ENCODE measurements at places on chromosomes 5 and 9.

GRCh38 chr5:89036704-89037489 is 153.9 kb upstream of the MEF2C start:
- DNase-seq: peak; percentile 3

GRCh38 chr5:177959315-177959714 is 36.7 kb downstream of the PROP1 start:
- DNase-seq: no peak

DNA sequence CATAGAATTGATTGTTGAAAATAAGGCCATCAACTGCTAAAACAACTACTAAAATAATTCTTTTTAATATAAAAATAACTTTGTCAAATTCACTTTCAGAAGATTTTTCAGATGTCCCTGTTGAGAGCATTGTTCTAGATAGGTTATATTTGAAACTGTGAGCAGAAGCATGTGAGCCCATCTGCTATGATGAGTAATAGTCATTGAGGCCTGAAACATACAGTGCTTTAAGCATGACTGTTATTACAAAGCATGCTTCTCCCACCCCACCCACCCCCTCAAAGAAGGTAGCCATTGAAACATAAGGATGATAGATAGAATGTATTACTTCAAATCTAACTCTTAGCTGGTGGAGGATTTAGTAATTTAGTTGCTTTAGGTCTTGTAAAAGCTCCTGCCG is 86.0 kb downstream of the UHRF2 start:
- DNase-seq: no peak

GRCh38 chr5:136087961-136088871 is 44.4 kb upstream of the SMAD5 start:
- DNase-seq: no peak

DNA sequence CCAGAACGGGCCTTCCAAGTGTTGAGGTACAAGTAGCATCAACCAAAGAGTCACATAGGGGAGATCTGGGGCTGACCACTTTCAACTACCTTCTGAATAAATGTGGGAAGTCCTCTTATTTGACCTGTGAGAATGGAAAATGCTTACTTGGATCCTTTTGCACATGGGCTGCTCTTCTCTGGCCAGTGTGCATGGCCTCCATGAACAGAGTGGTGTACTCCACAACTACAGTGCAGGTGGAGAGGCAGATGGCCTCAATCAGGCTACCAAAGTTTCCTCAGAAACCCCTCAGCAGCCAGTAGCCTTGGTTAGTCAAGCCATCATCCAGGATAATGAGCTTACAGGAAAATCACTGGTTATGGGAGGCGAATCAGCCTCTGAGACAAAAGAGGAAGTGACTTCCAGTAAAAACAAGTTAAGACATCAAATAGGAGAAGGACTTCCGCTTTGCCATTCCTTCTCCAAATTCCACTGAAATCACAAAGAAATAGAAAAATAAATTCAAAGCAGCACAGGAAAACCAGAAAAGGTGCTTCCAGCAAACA is 18.3 kb upstream of the FCHO2 start:
- no peak for DNase-seq

- DNase-seq: no peak
Observed at GRCh38 chr5:177134697-177135225, 1.2 kb downstream of the NSD1 start.

DNA sequence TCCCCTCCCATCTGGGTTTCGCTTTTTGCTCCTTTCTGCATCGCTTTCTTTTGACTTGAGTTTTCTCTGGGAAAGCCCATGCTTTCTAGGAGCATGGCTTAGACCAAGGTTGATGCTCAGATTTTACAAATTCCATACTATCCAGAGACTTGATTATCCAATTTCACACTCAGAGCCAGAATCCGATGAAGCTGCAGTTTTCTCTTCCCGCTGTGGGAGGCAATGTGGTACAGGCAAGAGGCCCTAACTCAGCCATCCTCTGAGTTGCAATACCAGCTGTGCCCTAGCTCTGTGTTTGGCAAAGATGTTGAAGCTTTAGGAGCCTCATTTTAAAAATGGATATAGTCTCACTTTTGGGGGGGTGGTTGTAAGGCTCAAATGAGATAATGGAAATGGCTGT is 85.1 kb downstream of the BRINP1 start:
- no peak for DNase-seq

- DNase-seq: no peak
Observed at GRCh38 chr9:86818636-86819035, 128.7 kb downstream of the GAS1 start.

DNA sequence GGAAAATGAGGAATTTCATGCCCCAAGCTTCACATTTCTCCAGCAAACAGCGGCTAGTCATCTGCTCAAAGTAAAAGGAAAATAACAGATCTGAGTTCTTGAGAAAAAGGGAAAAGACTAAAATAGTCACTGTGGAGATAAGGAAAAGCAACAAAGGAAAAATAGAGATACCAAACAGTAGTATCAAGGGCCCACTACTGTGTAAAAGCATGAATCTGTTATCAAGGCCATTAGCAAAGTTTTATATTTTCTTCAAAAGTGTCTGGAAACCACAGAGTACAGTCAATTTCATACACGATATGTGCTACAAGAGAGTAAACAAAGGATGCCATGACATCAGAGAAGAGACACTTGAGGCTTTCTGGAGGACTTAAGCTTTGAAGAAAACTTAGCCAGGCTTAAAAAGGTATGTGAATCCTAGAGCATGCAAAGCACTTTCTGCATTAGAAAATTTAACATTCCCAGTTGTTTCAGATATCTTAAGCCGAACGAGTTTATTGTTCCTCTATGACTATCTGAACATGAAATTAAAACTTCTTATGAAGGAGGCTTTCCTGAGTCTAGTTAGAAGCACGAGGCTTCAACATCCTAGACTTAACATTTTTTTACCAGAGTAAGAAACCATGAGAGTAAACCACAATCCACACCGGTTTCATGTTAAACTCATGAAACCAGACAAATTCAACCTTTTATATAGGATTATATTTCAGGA is 1.2 kb downstream of the TTC33 start:
- DNase-seq: peak; percentile 28

GRCh38 chr9:2229109-2229721 is 214.1 kb downstream of the SMARCA2 start:
- no peak for DNase-seq

GRCh38 chr9:80791836-80792235 is 897.5 kb downstream of the TLE1 start:
- DNase-seq: no peak

GRCh38 chr9:111783857-111784256 is 10.9 kb downstream of the SHOC1 start:
- no peak for DNase-seq

DNA sequence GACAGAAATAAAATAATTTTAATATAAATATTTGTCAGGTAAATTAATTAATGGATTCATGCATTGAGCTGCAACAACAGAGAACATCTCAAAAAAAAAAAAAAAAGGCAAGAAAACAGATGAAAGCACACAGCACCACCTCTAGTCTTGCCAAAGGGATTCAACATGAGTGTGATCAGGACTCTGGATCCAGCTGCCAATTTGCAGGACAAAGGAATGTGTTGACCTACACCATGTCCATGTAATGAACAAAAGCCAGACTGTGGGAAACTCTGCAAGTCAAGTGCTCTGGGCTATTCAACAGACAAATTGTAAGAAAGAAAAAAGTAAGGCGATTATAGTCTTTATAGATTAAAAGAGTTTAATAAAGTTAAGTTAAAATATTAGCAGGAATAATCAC is 769.3 kb downstream of the TLR4 start:
- no peak for DNase-seq

DNA sequence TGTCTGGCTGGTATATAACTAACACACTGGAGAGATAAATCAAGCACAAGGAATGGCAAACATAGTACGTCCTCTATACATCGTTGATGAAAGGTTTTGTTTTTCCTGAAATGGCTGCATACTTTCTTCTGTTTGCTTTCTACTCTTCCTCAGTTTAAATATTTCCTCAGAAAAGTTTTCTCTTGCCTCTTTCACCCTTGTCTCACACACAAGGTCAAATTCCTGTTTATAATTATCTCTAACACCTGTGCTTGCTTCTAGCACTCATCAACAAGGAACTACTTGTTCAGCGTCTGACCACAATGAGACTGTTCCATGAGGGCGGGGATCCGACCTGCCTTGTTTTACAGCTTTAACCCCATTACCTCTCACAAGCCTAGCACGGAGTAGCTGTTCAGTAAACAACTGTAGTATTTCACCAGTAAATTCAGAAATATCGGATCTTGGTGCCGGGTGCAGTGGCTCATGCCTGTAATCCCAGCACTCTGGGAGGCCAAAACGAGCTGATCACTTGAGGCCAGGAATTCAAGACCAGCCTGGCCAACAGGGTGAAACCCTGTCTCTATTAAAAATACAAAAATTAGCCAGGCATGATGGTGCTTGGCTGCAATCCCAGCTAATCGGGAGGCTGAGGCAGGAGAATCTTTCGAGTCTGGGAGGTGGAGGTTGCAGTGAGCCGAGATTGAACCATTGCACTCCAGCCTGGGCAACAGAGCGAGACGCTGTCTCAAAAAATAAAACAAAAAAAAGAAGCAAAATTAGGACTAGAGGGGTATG is 37.0 kb downstream of the NR6A1 start:
- DNase-seq: no peak

- peak; percentile 4 for DNase-seq
Observed at GRCh38 chr5:68661237-68661636, 432.6 kb upstream of the SLC30A5 start.

DNA sequence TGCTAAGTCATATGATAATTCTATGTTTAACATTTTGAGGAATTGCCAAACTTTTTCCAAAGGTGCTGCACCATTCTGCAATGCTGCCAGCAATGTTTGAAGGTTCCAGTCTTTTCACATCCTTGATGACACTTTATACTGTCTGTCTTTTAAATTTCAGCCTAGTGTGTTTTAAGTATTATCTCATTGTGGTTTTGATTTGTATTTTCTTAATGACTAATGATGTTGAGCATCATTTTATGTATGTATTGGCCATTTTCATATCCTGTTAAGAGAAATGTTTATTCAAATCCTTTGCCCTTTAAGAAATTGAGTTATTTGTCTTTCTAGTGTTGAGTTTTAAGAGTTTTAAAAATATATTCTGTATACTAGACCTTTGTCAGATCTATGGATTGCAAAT is 5.0 kb upstream of the TEX48 start:
- no peak for DNase-seq

DNA sequence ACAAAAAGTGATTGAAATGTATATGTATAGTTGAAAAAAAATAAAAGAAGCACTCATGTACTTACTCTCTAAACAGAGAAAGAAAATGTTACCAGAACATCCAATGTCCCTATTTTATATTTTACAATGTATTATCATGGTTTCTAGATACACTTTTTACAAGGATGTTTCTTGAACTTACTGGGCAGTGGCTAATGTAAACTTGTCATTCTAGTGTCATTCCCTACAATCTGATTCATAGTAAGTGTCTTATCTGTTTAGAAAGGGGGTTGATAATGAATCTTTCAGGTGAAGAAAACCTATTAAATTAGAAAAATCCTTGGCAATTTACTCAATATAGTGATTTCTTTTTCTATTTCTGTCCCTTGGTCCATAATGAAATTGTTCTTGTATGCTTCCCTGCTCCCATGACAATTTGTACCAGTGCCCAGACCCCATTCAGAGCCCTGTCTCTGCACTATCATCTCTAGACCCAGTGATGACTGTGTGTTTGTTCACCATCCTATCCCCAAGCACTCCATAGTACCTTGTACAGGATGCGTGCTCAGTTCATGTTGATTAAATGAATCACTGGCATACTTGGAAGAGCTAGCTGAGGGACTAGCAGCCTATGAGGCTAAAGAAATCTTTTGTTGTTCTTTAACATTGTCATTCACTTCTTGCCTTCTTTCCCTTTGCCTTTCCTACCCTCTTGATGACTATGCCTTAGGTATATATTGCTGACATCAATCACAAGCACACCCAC is 101.2 kb downstream of the HMHB1 start:
- DNase-seq: peak; percentile 37

DNA sequence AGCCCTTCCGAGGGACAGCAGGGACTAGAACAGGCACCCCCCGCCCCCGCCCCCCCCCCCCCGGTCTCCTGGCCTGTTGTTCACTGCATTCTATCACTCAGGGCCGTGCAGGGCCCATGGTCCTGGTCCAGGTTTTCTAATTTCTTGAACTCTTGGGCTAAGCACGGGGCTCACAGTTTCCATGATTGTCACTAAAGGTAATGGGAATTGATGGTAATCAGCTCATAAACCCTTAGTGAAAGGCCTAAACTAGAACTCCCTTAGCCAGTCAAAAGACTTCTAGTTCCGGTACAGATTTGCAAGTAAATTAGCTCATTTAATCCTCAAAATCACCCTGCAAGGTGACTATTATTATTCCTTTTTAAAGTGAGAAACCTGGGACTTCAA is 14.7 kb upstream of the PWWP2A start:
- no peak for DNase-seq

DNA sequence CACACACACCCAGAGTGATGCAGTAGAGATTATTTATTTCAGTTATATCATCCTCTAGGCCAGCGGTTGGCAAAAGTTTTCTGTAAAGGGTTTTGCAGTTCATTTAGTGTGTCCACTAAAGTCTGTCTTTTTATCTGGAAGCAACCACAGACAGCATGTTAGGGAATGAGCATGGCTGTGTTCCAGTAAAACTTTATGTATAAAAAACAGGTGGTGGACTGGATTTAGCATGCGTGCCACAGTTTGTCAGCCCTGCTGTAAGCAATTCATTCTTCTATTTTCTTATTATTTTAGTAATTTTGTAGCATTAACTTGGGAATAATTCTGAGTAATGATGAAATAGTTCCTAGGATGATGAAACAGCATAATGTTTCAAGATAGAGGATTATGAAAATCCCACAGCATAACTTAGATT is 51.7 kb downstream of the CCNH start:
- DNase-seq: peak; percentile 83

DNA sequence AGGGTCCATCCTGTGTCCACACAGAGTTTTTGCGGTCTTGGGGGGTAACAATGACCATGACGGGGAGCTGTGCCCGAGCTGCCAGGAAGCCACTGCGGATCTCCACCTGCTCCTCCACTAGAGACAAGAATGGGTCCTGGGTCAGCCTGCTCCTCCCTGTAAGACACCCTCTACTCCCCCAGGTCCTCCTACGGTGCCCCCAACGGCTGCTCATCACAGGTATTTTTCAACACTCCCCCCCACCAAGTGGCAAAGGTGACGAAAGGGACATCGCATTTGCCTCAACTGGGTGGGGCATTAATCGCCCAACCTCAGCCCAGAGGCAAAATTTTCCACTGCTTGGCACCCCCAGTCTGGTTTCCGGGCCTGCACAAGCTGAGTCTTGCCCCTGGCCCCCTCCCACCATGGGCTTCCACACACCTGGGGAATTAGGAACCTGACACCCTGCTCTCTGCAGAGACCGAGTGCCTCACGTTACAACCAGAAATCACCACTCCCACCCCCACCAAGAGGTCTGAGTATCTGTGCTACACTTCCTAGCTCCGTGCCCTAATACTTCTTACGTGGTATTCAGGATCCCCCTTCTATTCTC is 9.6 kb downstream of the NOL6 start:
- DNase-seq: no peak

GRCh38 chr9:18183974-18184373 is 290.0 kb upstream of the ADAMTSL1 start:
- DNase-seq: no peak

DNA sequence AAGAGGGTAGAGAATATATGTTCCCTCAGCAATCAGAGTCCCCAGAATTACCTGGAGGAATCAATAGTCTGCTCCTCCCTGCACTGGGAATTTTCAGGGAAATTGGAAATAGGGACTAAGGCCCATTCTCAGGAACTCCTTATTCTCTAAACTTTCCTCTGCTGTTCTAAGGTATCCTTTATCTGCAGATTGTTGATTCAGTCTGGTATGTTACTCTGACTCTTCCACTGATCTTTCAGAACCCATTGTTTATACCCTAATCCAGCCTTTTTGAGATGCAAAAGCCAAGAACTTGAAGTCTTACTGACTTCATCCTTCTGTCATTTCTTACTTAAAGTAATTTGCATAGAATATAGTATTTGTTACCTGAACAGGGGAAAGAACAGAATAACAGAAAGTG is 143.5 kb upstream of the PPP1R2B start:
- no peak for DNase-seq

All from fibroblast of gingiva (primary cell).